ENCODE measurements at places on chromosomes 12 and 14. TPM values are rescaled to one million over a fixed set of nuclear protein-coding genes. Genes with fewer than 3 reads are reported as not detected.

TSHR gene
- not detected for total RNA-seq

DIO2 gene
- 1.8 TPM for total RNA-seq

RDH12 gene
- total RNA-seq = 166 TPM

- no peak for DNase-seq
Observed at GRCh38 chr14:75986439-75986765, 839 bp downstream of the IFT43 start.

KERA gene
- total RNA-seq = not detected

- DNase-seq = no peak
Observed at GRCh38 chr14:53494587-53494986, 341.5 kb upstream of the DDHD1 start.

- peak; percentile 39 for DNase-seq
Observed at GRCh38 chr14:101520621-101521472, 40.4 kb upstream of the DIO3 start.

- no peak for DNase-seq
Observed at GRCh38 chr12:16955083-16955657, 349.2 kb upstream of the LMO3 start.

HOXC12 gene
- total RNA-seq = not detected

GRCh38 chr12:89350630-89351488, 1.4 kb downstream of the DUSP6 start:
- DNase-seq = no peak

HOTAIR gene
- total RNA-seq = not detected

SLC5A8 gene
- 0.06 TPM for total RNA-seq

KCNMB4 gene
- total RNA-seq = 3.1 TPM

GLT1D1 gene
- 3.3 TPM for total RNA-seq

DNA sequence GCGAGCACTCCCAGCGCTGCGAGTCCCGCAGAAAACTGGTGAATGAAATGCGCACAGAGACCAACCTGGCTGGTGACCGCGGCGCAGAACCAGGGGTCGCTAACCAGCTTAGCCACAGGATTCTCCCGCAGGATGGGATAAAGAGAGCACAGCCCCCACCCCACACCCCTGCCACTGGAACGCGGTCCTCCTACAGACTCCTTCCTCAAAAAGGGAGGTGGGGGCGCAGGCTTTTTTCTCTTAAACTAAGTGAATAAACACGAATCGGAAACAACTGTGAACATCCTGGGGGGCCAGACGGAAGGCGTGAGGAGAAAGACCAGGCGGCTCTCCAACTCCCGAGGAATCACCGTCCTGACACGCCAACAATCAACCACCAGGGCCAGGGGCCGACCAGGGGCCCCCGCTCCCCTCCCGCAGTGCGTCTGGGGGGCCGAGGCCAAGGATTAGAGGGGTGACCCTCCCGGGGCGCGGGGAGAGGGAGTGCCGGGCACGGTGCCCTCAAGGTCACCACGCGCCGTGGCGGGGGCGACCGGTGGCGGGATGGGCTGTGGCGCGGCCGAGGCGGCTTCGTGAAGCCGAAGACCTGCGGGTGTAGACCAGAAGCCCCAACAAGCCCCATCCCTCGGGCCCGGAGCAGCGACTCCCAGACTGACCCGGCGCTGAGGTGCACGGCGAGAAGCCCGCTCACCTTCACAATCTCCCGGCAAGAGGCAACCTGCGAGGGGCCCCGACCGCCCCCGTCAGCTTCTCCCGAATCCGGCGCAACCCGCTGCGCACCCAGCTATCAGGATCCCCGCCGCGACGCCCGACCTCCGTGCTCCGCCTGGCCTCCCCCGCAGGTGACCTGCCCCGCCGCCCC, 704 bp downstream of the ATP2B1 start:
- peak; percentile 21 for DNase-seq

GRCh38 chr12:117047810-117048584, 51.2 kb downstream of the TESC start:
- DNase-seq = no peak

DNA sequence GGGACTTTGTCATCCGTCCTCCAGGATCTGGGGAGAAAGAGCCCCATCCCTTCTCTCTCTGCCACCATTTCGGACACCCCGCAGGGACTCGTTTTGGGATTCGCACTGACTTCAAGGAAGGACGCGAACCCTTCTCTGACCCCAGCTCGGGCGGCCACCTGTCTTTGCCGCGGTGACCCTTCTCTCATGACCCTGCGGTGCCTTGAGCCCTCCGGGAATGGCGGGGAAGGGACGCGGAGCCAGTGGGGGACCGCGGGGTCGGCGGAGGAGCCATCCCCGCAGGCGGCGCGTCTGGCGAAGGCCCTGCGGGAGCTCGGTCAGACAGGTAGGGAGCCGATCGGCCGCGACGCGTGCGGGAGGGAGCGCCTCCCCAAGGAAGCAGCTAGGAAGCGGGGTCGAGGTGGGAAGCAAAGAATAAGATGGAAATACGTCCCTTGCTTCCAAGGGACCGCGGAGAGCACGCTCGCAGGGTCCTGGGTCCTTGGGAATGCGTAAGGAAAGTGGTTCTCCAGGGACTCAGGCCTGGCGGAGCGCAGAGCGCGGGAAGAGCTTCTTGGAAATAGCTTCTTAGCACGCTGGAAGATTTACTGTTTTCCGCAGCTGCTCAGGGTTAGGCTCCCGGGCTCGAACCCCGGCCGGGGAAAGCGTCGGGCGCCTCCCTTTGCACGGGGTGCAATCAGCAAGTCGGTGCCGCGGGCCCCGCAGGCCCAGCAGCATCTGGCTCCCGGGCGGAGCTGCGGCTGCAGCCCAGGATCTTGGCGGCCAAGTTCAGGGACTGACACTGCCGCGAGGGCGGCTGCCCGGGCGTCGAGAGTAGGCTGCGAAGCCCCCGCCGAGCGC, 457 bp downstream of the SOCS2 start:
- DNase-seq = no peak

DNA sequence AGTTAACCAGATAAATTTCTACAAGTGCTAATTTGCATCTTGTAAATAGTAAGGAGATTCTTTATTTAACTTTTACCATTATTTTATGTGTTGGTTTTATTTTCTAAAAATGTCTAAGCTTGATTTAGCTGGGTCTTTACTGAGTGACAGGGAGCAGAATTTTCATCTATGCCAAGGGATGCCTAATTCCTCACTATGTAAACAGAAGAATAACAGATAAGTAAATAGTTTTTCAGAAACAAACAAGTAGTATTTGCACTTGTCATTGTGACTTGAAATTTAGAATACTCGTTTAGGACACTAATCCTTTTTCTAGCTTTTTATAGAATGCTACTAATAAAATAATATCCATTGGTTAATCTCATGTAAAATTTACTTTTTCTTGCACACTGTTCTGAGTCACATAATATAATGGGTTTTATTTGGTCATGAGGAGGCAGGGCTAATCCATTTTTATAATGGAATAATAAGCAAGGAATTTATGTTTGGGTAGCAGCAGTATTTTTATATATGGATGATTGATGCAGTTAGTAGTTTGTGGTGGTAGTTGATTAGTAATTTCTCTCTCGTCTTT, 746.5 kb downstream of the SLC6A15 start:
- no peak for DNase-seq

GRCh38 chr12:62717643-62718042, 217.3 kb downstream of the PPM1H start:
- DNase-seq = no peak

KRT6A gene
- not detected for total RNA-seq

DNA sequence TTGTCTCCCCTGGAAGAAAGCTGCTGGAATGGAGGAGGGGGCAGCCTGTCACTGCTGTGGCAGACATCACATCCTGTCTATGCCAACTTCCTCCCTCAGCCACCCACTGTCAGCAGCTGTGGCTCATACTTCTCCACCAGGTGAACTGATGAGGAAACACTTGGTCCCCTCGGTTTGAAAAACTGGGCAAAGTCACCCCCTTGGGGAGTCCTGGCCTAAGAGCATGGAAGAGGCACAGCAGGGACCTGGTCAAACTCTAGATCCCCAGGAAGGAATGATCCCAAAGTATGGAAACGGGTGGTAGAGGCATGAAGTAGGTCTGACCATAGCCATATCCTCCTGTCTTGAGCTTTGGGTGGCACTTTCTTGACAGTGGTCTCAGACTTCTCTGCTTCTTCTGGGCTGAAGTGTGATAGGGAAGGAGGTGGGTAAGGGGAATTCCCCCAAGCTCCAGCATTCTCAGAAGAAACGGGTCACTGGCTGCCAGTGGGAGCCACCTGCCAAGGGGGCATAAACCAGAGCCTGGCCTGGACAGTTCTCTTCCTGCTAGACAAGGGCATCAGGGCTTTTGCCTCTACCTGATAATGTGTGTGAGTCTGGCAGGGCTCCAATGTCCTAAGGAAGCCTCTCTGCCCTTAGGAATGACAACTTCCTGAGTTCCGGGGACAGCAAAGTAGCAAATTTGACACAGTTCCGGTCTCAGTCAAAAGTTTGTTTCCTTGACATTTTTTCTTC, 36.0 kb downstream of the FMNL3 start:
- DNase-seq = no peak

GRCh38 chr14:77343662-77344061, 22.8 kb downstream of the GSTZ1 start:
- DNase-seq = no peak

DNA sequence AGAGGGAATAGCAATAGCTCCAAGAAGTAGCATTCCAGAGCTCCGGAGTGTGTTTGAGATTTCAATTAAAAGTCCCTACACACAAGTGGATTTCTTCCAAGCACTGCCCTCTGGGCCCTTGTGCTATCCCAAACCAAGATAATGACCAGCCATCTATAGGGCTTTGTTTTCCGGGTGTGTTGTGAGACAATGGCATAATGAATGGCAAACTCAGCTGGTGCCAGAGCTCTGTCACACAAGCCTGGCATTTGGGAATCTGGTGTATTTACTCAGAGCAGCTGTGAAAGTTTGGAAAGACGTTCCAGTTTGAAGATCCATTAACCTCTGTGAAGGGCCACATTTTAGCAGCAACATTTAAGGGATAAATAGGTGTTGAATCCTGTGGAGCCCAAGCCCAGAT, 61.2 kb upstream of the TMTC2 start:
- no peak for DNase-seq

PTHLH gene
- total RNA-seq = 103 TPM

TMEM52B gene
- 0.86 TPM for total RNA-seq

DPPA3 gene
- total RNA-seq = not detected

GLIPR1 gene
- 44.4 TPM for total RNA-seq

GRCh38 chr12:69163681-69164362, 75.5 kb upstream of the CPSF6 start:
- no peak for DNase-seq

GRCh38 chr12:13440844-13441243, 244.3 kb downstream of the EMP1 start:
- no peak for DNase-seq

GZMB gene
- total RNA-seq = 2.8 TPM

- no peak for DNase-seq
Observed at GRCh38 chr14:38209572-38210557, 2.2 kb downstream of the SSTR1 start.

SIX6 gene
- total RNA-seq = not detected

- peak; percentile 51 for DNase-seq
Observed at GRCh38 chr12:132444957-132445883, 44.7 kb upstream of the FBRSL1 start.

B3GNT4 gene
- total RNA-seq = 0.23 TPM

- DNase-seq = no peak
Observed at GRCh38 chr14:89723930-89724627, 230.5 kb downstream of the EFCAB11 start.

GRCh38 chr14:53412819-53413675, 259.9 kb upstream of the DDHD1 start:
- no peak for DNase-seq

FOXA1 gene
- 17.3 TPM for total RNA-seq

- DNase-seq = no peak
Observed at GRCh38 chr12:7107636-7108002, 1.4 kb downstream of the C1RL start.

PTPRO gene
- total RNA-seq = 1.9 TPM

DNA sequence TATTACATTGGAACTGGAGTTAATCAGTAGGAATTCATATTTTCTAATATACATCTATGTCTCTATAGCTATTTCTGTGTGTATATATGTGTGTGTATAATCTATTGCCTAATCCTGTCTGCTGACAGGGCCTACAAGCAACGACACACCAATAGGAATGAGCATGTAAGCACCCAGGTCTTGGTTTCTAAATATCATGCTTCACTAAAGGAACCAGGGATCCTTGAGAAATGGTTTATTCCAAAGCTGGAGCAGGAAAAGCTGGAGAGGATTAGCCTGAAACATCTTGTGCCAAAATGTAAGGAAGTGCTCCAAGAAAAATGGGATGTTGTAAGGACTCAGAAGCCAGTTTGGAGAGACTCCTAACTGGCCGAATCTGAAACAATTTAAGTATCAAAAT, 29.3 kb upstream of the LGALS3 start:
- no peak for DNase-seq

ESPL1 gene
- 1.5 TPM for total RNA-seq

DNA sequence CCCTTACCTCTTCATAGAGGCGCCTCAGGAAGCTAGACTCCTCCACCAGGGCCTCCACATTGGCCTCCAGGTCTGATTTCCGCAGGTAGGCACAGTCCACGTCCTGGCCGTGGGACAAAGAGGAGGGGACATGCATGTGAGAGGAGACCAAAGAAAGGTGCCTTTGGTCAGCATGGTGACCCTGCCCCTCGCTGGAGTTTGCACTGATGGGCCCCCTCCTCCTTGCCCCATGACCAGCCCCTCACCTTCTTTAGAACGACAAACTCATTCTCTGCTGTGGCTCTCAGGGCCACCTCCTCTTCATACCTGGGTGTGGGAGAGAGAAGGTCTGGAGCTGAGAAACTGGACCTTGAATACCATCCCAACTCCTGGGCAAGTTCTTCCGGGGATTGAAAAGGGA, 3.2 kb downstream of the KRT85 start:
- DNase-seq = no peak

GRCh38 chr12:65607401-65607841, 216.9 kb upstream of the HMGA2 start:
- DNase-seq = peak; percentile 50

GRCh38 chr14:63986789-63987533, 134.2 kb downstream of the SYNE2 start:
- DNase-seq = no peak

GRCh38 chr12:111757361-111758119, 9.2 kb upstream of the ALDH2 start:
- DNase-seq = peak; percentile 51

KRT80 gene
- total RNA-seq = 15.5 TPM

- no peak for DNase-seq
Observed at GRCh38 chr14:85852906-85853305, 323.0 kb downstream of the FLRT2 start.

ADAM20 gene
- 0.60 TPM for total RNA-seq

- no peak for DNase-seq
Observed at GRCh38 chr12:15603474-15604085, 185.6 kb downstream of the EPS8 start.

DNA sequence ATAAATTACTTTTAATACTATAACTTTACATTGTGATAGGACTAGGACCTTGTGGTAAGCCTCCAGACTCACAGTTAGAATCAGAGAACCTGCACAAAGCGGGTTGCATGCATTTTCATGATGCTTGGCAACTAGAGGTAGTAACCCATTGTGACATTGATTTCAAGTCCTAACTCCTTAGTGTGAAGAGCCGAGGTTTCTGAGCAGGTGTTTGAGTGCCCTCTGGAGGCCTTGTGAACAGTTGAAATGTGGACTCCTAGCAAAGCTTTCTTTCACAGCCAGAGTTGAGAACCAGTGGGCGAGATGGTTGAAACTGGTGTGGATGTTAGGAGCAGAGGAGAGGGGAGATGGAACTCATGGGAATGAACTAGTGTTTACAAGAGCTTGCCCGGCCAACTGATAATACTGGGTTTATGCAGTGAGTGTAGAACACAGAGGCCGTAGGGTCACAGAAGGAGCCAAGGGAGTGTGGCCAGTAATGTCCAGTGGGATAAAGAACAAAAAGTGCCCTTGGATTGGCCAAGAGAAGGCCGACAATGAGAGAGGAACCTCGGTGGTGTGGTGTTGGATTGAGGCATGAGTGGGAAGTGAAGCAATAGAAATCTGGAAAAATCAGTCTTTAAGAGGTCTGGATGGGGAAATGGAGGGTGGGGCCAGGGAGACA, 10.9 kb downstream of the ZNF664 start:
- peak; percentile 51 for DNase-seq
